ENCODE measurements at places on chromosomes 3 and 15. TPM values are rescaled to one million over a fixed set of nuclear protein-coding genes. Genes with fewer than 3 reads are reported as not detected.
A peak's percentile ranks its signal among the peaks of the same experiment; 100 is the strongest.

GRCh38 chr15:29674661-29675533 lies 147.4 kb downstream of the TJP1 start:
- H3K4me3 ChIP-seq, result peak overlapping the region; percentile 58
- no peaks in the 10 kb centered on the region for H3K27me3 ChIP-seq
- peak; percentile 65 for DNase-seq

DNA sequence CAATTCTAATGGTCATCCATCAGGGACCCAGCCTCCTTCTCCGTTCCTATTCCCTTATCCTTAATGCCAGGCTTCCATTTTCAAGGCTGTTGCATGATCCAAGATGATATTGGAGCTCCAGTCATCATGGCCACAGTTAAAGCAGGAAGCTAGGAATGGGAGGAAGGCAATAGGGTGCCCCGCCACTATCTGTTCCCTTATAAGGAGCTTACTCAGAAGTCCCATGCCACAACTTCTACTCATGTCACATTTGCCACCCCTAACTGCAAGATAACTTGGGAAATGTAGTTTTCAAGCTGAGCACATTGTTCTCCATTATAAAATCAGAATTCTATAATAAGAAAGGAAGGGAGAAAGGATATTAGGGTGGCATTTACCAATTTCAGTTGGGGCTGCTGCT lies 38.6 kb upstream of the SPSB4 start:
- H3K4me1 ChIP-seq, result no peaks in the 10 kb centered on the region
- no peak overlapping the region for H3K4me3 ChIP-seq

Gene BCL2A1
- total RNA-seq, result 16.9 TPM

- H3K27me3 ChIP-seq, result no peaks in the 10 kb centered on the region
- H3K4me3 ChIP-seq, result no peak overlapping the region
- no peaks in the 10 kb centered on the region for H3K36me3 ChIP-seq
- H3K4me1 ChIP-seq, result peaks cover 4% of the 10 kb centered on the region
These were observed 19.3 kb upstream of the IREB2 start for GRCh38 chr15:78418686-78419085.

DNA sequence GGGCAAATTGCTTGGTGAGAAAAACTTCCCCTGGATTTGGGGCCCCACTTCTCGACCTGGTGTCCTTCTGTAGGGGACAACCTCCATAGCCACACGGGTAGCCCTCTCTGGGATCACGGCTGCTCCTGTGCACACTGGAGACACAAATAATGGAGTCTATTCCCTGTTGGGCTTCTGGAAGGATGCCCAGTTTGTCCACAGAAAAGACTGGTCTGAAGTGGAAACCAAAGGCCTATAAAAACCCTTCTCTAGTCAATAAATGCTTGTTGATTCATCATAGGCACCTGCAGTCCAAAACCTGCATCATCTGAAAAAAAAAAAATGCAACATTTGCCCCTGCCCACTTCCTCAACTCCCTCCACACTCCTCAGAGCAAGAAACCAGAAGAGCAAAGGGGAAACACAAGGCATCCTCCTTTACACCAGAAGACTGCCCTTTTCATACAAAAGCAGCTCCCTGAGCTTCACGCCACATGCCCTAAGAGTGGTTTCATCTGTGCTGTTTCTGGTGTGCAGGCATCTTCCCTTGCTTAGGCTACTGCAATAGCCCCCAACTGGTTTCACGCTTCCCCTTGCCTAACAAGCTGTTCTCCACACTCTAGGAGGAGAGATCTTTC lies 36.3 kb downstream of the SRGAP3 start:
- H3K27ac ChIP-seq, result peak overlapping the region; percentile 95
- peak; percentile 47 for DNase-seq
- peaks cover 41% of the 10 kb centered on the region for H3K4me1 ChIP-seq
- H3K4me3 ChIP-seq, result no peak overlapping the region

DNA sequence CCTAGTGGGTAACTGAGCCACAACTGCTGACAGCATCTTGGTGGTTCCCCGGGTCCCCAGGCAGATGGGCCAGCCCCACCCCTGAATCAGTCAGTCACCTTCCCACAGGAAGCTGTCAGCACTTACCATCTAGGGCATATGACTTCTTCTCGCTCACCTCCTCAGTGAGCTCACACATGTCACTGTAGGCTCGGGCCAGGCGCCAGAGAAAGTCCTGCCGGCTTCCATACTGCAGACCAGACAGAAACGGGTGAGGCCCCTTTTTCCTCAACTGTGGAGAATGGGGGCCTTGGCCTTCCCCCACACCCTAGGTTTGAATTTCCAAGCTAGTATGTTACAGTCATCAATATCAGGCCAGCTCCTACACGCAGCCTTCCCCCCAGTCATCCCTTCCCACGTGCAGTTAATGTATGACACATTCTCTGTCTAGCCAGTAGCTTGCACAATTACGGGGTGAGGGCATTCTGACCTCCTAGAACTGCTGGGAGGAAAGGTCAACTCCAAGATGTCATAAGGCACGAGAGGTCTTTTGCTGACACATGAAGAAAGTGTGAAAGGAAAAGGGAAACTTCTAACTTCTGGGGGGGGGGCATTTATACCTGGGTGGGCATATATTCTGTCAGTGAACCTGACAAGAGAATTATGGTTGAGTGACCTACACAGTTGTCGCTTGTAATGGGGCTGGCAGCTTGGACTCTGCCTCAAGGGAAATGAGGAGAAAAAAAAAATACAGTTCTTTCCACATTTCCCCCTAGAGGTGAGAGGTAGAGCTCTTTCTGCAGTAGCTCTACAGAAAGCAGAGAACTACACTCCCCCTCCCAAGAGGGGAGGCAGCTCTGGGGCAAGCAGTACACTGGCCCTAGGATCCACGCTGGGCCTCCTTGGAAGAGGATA lies 10.9 kb downstream of the RMDN3 start:
- no peak overlapping the region for H3K27ac ChIP-seq
- peaks cover 36% of the 10 kb centered on the region for H3K36me3 ChIP-seq
- H3K4me1 ChIP-seq, result peaks cover 5% of the 10 kb centered on the region
- no peak for DNase-seq
- H3K4me3 ChIP-seq, result no peak overlapping the region
- no peaks in the 10 kb centered on the region for H3K27me3 ChIP-seq

Gene CEMIP
- 3.1 TPM for total RNA-seq

Gene ZPLD1
- total RNA-seq, result not detected

All from PC-3 (cell line).